ENCODE measurements at places on chromosomes 7 and 10. TPM values are rescaled to one million over a fixed set of nuclear protein-coding genes. Genes with fewer than 3 reads are reported as not detected.
A peak's percentile ranks its signal among the peaks of the same experiment; 100 is the strongest.

DNA sequence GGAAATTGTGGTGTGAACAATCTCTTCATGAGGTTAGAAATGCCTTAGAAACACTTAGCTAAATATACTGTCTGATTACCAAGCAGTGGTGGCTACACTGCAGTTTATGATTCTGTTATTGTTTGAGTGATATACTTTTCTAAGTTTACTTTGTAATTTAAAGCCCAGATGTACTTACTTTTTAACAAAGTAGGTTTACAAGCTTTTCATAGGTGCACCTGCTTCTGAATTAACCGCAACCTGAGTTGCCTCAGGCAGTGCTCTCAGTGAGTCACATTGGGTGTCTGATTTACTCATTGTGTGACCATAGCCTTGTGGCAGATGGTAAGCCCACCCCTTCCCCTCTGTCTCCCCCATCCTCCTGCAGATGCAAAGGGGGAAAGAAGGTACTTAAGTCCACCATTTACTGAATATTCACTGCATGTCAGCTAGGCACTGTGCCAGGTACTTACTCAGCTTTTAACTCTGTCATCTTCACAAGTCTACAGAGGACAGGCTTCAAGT is 9.0 kb downstream of the MTURN start:
- H3K36me3 ChIP-seq: no peaks in the 10 kb centered on the region
- DNase-seq: no peak
- no peaks in the 10 kb centered on the region for H3K27me3 ChIP-seq
- no peak overlapping the region for H3K4me3 ChIP-seq

GRCh38 chr10:79098596-79099015 is 29.8 kb downstream of the ZMIZ1 start:
- H3K36me3 ChIP-seq: no peaks in the 10 kb centered on the region
- H3K27ac ChIP-seq: no peak overlapping the region
- peaks cover 38% of the 10 kb centered on the region for H3K4me1 ChIP-seq
- H3K4me3 ChIP-seq: no peak overlapping the region
- no peak for DNase-seq

DNA sequence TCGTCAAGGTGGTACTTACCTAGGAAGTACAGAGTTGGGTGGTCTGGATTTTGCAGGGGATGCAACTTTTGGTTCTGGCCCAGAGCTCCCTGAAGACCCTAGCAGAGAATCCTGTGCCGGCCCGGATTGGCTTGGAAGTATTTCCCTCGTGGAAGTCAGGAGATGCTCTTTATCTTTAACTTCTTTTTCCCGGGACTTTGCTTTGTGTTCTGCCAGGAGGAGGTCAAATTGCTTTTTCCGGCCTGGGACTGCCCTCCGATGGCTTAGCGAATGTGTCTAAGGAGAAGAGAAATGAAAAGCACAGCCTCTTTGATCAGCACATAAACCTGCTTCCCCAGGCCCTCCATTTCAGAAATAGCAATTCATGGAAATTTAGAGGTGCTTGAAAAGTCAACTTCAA is 57.0 kb upstream of the EFCAB10 start:
- H3K36me3 ChIP-seq: peaks cover 9% of the 10 kb centered on the region
- H3K27ac ChIP-seq: no peak overlapping the region
- H3K27me3 ChIP-seq: no peaks in the 10 kb centered on the region
- no peak for DNase-seq
- no peak overlapping the region for H3K4me3 ChIP-seq

DNA sequence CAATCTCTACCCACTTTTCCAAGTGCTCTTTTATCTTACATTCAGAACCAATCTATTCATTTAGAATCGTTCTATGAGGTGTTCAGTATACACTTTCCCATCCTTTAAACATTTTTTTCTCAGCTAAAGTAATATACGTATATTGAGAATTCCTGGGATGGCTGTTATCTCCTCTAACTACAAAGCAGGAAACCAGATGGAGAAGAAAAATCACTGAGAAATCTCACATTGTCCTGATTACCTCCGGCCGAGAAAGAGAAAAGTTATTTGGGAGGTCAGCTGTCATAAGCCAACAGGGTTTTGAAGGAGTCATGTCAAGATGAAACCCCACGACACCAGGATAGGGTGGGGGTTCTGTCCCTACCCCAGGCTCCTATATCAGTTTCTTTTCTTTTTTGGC is 99.2 kb upstream of the KDM7A start:
- DNase-seq: no peak
- no peaks in the 10 kb centered on the region for H3K36me3 ChIP-seq
- H3K27ac ChIP-seq: no peak overlapping the region
- H3K4me3 ChIP-seq: no peak overlapping the region
- H3K4me1 ChIP-seq: no peaks in the 10 kb centered on the region
- H3K27me3 ChIP-seq: no peaks in the 10 kb centered on the region

- no peaks in the 10 kb centered on the region for H3K27me3 ChIP-seq
- no peaks in the 10 kb centered on the region for H3K36me3 ChIP-seq
- H3K27ac ChIP-seq: no peak overlapping the region
Measured at GRCh38 chr10:46523119-46523961, 33.1 kb downstream of the GPRIN2 start.

DNA sequence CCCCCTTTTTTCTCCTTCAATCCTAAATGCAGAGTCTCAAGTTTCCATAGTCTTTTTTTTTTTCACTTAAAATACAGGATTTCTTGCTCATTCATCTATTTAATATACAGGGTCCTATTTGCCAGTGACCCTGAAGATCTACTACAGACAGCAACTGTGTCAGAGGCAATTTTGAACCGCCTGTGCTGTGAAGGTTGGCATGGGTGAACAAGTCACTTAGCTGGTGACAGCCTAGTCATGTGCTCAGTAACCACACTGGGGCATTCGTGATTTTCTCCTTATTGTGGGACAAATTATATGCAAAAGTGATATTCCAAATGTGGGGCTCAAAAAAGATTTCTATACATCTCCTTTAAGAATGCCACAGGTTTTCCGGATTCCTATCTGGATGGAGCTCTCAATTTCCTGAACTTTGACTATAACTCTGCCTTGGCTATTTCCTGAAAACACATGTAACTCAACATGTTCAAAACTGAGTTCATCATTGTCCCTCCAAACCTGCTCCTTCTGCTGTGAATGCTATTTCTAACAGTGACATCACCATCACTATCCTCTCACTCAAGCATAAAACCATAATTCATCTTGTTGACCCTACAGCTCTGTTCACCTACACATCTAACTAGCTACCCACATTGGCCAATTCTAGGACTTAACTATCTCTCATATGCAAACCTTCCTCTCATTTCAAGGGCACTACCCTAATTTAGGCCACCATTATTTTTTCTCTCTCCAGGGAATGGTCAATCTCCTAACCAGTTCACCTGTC is 36.7 kb downstream of the CDK6 start:
- H3K36me3 ChIP-seq: peaks cover 5% of the 10 kb centered on the region
- DNase-seq: no peak
- H3K27ac ChIP-seq: no peak overlapping the region
- H3K4me3 ChIP-seq: no peak overlapping the region

DNA sequence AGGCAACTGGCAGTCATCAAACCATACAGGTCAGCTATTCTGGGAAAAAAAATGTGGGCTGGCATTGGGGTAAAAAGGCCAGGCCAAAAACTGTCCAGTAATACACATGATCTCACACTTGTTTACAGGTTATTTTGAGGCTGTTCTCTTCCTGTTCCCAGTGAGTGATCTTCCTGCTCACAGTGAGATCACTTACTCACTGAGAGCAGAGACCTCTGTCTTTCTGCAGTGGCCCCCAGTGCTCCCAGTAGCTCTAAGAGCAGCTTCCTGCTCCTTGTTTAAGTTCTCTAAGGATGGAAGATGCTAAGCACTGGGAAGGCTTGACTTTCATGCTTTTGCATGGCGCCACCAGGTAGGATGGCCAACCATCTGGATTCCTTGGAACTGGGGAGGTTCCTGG is 93.5 kb upstream of the KIAA1217 start:
- H3K4me3 ChIP-seq: no peak overlapping the region
- H3K27me3 ChIP-seq: no peaks in the 10 kb centered on the region
- H3K4me1 ChIP-seq: no peaks in the 10 kb centered on the region
- H3K27ac ChIP-seq: no peak overlapping the region
- no peak for DNase-seq

DNA sequence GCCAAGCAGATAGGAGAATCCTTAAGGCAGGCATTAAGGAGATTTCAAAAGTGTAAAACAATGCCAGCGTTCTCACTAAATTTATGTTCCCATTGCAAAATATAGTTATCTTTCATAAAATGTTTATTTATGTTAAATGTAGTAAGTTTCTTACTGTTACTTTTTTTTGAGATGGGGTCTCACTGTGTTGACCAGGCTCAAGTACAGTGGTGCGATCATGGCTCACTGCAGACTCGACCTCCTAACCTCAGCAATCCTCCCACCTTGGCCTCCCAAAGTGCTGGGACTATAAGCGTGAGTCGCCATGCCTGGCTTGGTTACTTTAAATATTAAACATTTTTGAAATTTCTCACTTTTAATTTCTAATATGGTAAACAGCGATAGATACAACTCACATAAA is 31.8 kb upstream of the PRKAR2B start:
- no peaks in the 10 kb centered on the region for H3K4me1 ChIP-seq
- DNase-seq: no peak
- H3K36me3 ChIP-seq: no peaks in the 10 kb centered on the region

- no peak for DNase-seq
- H3K27me3 ChIP-seq: peaks cover 4% of the 10 kb centered on the region
- H3K4me1 ChIP-seq: peaks cover 2% of the 10 kb centered on the region
- no peak overlapping the region for H3K27ac ChIP-seq
- no peak overlapping the region for H3K4me3 ChIP-seq
- H3K36me3 ChIP-seq: no peaks in the 10 kb centered on the region
Measured at GRCh38 chr7:116801092-116801710, 61.2 kb upstream of the CAPZA2 start.

- peak overlapping the region; percentile 72 for H3K27ac ChIP-seq
- H3K27me3 ChIP-seq: no peaks in the 10 kb centered on the region
- H3K4me3 ChIP-seq: peak overlapping the region; percentile 22
- no peaks in the 10 kb centered on the region for H3K36me3 ChIP-seq
Measured at GRCh38 chr10:80523773-80524172, 13.9 kb upstream of the SH2D4B start.

DNA sequence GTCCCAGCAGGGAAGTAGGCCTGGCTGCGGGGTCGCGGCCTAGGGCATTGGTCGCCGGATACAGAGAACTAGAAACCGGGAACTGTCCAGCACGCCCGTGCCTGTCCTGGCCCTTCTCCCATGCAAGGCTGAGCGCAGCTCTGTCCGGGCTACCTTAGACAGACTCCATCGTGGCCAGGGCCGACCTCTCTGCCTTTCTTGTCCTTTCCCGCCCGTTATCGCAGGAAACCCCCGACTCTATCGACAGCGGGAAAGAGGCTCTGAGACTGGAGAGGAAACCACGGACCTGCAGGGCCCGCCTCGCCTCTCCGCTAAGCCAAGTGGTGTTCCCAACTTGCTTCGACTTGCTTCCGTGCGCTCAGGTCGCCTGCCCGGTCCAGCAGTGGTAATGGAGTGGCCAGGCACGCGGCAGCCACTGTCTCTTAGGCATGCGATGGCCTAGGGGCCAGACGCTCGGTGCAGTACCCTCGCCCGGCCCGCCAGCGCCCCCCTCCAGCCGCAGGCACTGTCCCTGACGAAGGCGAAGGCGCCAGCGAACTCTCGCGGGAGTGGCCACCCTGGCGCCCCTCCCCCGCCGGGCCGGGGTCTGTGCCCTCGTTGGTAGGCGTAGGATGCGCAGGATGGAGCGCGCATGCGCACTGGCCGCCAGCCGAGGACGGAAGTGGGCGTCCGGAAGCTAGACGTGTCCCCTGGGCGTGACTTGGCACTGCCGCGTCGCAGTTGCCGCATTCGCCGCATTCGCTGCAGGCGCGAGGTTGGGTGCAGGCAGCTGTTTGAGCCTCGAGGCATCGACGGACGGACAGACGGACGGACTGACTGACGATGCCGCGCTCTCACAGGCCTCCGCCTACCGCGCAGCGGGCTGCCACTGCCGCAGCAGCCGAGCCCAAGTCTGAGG is 54.4 kb downstream of the MCMBP start:
- H3K4me1 ChIP-seq: no peaks in the 10 kb centered on the region
- H3K27me3 ChIP-seq: no peaks in the 10 kb centered on the region
- DNase-seq: no peak

DNA sequence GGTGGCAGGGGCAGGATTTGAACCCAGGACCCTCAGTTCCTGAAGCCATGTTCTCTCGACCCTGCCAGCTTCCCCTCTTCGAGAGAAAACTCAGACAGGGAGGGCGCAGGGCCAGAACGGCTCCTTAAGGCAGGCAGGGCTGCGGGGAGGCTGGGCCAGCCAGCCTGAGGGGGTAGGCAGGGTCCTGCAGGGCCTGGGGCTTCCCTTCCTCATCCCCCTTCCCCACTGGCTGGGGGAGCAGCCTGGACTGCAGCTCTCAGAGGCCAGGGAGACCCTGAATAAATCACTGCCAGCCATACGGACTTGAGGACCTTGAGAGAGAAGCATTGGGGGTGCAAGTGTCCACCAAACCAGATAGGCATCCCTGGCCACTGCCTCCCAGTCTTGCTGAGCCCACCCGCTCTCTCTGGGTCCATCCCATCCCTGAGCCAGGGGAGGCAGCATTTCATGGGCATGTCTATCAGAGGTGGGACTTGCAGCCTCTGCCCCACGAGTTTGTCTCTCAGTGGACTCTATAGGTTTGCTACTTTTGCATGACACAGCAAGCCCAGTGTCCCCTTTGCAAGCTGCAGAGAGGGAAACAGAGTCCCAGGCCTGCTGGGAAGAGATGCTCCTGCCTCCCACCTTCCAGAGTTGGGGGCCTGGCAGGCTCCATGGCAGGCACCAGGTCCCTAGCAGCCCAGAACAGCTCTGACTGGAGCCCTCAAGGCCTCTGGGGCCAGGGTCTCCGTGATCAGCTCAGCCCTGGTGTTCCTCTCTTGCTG is 70.9 kb downstream of the MYL10 start:
- no peak overlapping the region for H3K4me3 ChIP-seq
- no peak overlapping the region for H3K27ac ChIP-seq
- H3K4me1 ChIP-seq: no peaks in the 10 kb centered on the region
- H3K36me3 ChIP-seq: no peaks in the 10 kb centered on the region
- H3K27me3 ChIP-seq: peaks cover 9% of the 10 kb centered on the region

SMKR1 gene
- 1.5 TPM for total RNA-seq

- no peaks in the 10 kb centered on the region for H3K27me3 ChIP-seq
- no peak overlapping the region for H3K4me3 ChIP-seq
- H3K36me3 ChIP-seq: no peaks in the 10 kb centered on the region
- no peak overlapping the region for H3K27ac ChIP-seq
Measured at GRCh38 chr10:97898429-97898828, 48.8 kb downstream of the GOLGA7B start.

GRCh38 chr10:124864421-124865193 is 63.0 kb downstream of the ABRAXAS2 start:
- no peak for DNase-seq
- H3K4me1 ChIP-seq: no peaks in the 10 kb centered on the region
- H3K27ac ChIP-seq: no peak overlapping the region
- no peaks in the 10 kb centered on the region for H3K27me3 ChIP-seq

GRCh38 chr7:82044497-82045080 is 274.7 kb upstream of the HGF start:
- no peak overlapping the region for H3K4me3 ChIP-seq
- peaks cover 1% of the 10 kb centered on the region for H3K27me3 ChIP-seq
- DNase-seq: no peak
- H3K36me3 ChIP-seq: no peaks in the 10 kb centered on the region
- no peaks in the 10 kb centered on the region for H3K4me1 ChIP-seq

AKR1B1 gene
- total RNA-seq: 134 TPM
